ENCODE measurements at places on chromosomes 13 and 19.
A peak's percentile ranks its signal among the peaks of the same experiment; 100 is the strongest.

- no peak for DNase-seq
These were observed 18.2 kb downstream of the IL17D start for GRCh38 chr13:20721454-20722357.

- DNase-seq: peak; percentile 23
These were observed 44.5 kb downstream of the VWA8 start for GRCh38 chr13:41916173-41916954.

DNA sequence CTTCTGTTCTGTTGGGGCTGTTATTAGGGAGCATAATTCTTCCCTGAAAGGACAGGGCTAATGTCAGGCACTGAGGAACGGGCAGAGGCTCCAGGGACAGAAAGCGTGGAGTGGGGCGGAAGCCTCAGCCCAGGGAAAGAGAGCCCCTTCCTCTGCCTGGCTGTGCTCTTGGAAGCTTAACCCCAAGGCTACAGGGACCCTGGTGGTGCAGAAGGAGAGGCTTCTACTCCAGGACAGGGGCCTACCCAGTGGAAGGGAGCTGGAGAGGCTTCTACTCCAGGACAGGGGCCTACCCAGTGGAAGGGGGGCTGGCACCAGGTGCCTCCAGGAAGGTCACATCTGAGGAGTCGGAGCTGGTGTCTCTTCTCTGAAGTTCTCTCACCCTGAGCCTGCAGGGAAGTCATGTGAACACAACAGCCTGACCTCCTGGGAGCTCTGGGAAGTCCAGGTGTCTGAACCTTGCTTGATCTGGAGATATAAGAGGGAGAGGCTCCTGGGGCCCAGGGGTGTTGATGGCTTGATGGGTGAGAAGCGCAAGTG, 159.5 kb upstream of the SOX1 start:
- no peak for DNase-seq

DNA sequence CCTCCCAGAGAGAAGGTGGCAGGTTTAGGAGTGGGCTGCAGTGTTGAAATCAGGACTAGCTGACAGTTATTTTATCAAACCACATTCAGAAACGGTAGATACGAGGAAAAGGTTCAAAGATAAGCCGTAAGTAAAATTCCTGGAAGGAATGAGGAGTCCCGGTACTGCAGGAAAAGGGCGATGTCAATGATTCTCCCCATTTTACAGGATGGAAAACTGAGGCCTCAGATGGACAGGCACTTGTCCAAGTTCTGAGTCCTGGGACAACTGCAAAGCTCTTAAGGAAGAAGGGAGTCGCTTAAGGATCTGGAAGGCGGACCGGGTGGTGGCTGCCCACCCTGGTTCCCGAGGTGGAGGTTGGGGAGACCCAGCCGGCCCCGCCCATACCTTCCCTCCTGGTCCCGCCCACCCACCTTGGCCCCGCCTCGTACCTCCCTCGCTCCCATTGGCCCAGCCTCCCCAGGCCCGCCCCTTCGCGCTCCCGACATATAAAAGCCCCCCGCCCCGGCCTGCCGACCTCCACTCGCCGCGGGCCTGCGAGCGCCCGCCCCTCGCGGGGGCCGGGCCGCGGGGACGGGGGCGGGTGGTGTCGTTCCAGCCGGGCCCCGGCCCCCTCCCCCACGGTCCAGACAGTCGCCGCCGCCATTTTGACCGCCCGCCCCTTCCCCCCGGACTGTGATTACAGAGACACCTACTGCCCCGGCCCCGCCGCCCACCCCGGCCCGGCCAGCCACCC, 603 bp downstream of the RFX1 start:
- peak; percentile 93 for DNase-seq

GRCh38 chr19:10836479-10837330, 693 bp upstream of the TMED1 start:
- DNase-seq: peak; percentile 88

DNA sequence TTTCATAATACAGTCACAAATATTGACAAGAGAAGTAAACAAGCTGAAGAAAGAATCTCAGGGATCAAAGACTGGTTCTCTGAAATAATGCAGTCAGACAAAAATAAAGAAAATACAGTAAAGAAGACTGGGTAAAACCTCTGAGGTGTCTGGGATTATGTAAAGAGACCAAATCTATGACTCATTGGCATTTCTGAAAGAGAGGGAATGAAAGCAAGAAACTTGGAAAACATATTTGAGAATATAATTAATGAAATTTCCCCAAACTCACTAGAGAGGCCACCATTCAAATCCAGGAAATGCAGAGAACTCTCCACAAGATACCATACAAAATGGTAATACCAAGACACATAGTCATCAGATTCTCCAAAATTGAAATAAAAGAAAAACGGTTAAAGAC, 53.0 kb upstream of the GPC6 start:
- DNase-seq: no peak

DNA sequence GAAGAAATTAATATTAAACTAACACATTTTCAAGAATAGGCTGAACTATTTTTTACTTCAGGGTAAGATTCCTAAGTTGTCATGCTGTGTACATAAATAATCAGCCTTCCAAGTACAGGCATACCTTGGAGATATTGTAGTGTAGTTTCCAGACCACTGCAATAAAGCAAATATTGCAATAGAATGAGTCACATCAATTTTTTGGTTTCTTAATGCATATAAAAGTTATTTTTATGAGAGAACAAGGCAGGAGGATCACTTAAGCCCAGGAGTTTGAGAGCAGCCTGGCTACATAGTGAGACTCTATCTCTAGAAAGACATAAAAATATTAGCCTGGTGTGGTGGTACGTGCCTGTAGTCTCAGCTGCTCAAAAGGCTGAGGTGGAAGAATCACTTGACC, 511.5 kb downstream of the UQCRFS1 start:
- no peak for DNase-seq

GRCh38 chr13:76570510-76570971, 315.7 kb downstream of the KCTD12 start:
- no peak for DNase-seq

DNA sequence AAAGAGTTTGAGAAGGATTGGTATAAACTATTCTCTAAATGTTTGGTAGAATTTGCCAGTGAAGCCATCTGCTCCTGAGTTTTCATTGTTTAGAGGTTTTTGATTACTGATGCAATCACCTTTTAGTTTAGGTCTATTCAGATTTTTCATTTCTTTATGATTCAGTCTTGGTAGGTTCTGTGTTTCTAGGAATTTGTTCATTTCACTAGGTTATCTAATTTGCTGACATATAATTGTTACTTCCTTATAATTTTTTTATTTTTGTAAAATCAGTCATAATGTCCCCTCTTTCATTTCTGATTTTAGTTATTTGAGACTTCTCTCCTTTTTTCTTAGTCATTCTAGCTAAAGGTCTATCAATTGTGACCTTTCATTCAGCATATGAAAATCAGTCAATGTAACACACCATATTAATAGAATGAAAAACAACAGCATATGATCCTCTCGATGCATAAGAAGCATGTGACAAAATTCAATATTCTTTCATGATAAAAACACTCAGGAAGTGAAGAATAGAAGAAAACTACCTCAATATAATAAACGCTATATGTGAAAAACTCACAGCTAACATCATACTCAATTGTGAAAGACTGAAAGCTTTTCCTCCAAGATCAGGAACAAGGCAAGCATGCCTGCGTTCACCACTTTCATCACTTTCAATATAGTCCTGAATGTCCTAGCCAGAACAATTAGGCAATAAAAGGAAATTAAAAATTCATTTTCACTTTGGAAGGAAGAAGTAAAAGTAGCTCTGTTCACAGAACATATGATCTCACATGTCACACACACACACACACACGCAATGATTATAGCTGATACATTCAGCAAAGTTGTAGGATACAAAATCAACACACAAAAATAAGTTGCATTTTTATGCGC, 149.1 kb downstream of the COG6 start:
- no peak for DNase-seq

DNA sequence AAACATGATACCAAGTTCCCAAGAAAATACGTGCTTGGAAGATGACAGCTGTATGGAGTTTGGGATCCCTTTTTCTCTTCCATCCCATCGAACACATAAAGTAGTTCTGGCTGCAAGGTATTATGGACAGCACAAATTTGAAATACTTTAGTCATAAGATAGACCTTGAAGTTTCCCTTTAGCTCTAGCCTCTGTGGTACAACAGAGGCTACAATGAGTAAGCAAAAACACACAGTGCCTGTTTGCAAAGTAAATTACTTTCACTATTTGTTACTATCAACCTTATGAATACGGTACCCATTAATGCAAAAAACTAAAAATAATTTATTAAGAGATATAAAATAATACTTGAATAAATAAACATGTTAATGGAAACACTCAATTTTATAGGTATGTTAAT, 21.0 kb upstream of the LRCH1 start:
- no peak for DNase-seq

- no peak for DNase-seq
These were observed 3.5 kb upstream of the LHB start for GRCh38 chr19:49020342-49020741.

- DNase-seq: no peak
These were observed 16.0 kb downstream of the TMEM272 start for GRCh38 chr13:51828730-51829567.

- peak; percentile 66 for DNase-seq
These were observed 2.6 kb downstream of the NAPSA start for GRCh38 chr19:50362656-50363424.

- no peak for DNase-seq
These were observed 337.0 kb upstream of the SLC10A2 start for GRCh38 chr13:103403148-103403740.

- no peak for DNase-seq
These were observed 698.8 kb downstream of the DIAPH3 start for GRCh38 chr13:59464926-59465325.

DNA sequence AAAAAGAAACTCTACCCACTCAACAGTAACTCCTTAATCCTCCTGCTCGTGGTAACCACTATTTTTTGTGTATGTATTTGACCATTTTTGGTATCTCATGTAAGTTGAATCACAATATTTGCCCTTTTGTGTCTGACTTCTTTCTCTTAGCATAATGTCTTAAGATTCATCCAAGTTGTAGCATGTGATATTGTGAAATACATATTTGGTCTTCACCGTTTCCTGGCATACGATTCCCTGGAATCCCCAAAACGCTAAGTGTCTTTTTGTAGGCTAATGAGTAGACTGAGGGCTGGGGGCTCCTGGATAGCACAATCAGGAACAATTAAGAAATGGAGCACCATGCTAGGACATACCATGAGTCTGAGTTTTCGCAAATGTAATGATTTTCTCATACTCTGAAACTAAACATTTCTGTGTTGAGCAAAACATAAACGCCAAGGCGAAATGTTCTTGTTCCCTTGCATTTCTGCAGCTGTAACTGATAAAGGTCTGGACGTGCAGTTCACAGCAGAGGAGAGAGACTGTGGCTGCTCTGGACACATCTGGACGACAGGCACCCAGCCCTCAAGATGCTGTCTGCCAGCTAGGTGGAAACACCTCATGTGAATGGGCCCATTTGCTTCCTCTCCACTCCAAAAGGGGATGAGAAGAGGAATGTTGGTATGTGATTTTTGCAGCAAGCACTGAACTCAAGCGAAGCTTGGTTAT, 38.4 kb downstream of the BRD4 start:
- DNase-seq: no peak

- no peak for DNase-seq
These were observed 11.0 kb downstream of the FUZ start for GRCh38 chr19:49801966-49802661.

GRCh38 chr19:7687177-7687576, 6.5 kb downstream of the TRAPPC5 start:
- no peak for DNase-seq

DNA sequence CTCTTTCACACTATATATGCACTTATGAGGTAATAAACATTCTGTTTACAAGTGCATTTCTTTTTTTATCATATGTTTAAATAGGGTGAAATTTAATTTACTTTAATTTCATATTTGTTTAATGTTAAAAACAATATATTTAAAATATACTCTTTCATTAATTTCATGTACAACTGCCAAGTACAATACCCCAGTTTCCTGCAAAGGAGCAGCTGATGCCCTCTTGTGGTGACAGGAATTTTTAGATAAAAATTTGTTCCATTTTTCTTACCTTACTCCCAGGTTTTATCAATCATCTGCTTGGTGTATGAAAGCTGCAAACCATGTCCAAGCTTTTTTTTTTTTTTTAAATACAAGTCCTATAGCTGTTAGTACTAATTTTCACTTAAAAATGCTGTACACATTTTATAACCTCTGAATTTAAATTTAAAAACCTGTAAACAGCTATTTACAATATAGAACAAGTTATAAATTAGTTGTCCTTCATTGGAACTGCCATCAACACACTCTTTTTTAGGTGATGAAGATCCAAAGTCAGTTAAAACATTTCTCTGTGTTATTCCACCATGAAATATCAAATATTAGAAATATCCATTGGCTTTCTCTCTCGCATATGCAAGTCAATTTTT, 4.9 kb downstream of the PCDH20 start:
- DNase-seq: no peak

All from activated T-cell treated with anti-CD3 and anti-CD28 coated beads, Interleukin-2, amount 50 U/mL, for 72 hours (primary cell).